ENCODE measurements at places on chromosomes 2 and 18. TPM values are rescaled to one million over a fixed set of nuclear protein-coding genes. Genes with fewer than 3 reads are reported as not detected.
A peak's percentile ranks its signal among the peaks of the same experiment; 100 is the strongest.

- H3K27ac ChIP-seq = peak overlapping the region; percentile 19
- H3K4me1 ChIP-seq = no peaks in the 10 kb centered on the region
- no peaks in the 10 kb centered on the region for H3K36me3 ChIP-seq
Measured at GRCh38 chr2:237866101-237866621, 6.7 kb downstream of the RAMP1 start.

FOXD4L1 gene
- 0.34 TPM for polyA plus RNA-seq

DNA sequence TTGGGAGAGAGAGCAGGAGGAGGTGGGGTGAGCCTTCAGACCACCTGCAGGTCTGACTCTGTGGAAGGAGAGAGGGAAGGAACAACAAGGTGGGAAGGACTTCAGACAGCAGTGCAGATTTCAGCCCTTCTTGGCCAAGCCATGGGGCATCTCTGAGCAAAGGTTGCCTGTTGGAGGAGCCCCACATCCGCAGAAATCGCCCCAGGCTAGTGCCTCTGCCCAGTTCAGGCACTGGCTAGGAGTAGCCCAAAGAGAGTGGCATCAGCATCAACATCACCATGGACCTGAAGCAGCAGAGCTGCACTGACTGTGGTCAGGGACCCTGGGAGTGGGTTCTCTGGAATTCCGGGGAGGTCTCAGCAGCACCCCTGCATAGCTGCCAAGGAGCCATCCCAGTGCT lies 10.2 kb downstream of the GPR55 start:
- peaks cover 3% of the 10 kb centered on the region for H3K27me3 ChIP-seq
- no peaks in the 10 kb centered on the region for H3K36me3 ChIP-seq
- H3K27ac ChIP-seq = no peak overlapping the region
- H3K4me1 ChIP-seq = no peaks in the 10 kb centered on the region
- DNase-seq = no peak
- H3K4me3 ChIP-seq = no peak overlapping the region

ERMN gene
- 0.23 TPM for polyA plus RNA-seq

- H3K4me3 ChIP-seq = no peak overlapping the region
- H3K27me3 ChIP-seq = no peaks in the 10 kb centered on the region
- H3K27ac ChIP-seq = no peak overlapping the region
- H3K4me1 ChIP-seq = no peaks in the 10 kb centered on the region
- DNase-seq = no peak
Measured at GRCh38 chr2:152319822-152320570, 15.0 kb upstream of the FMNL2 start.

DNA sequence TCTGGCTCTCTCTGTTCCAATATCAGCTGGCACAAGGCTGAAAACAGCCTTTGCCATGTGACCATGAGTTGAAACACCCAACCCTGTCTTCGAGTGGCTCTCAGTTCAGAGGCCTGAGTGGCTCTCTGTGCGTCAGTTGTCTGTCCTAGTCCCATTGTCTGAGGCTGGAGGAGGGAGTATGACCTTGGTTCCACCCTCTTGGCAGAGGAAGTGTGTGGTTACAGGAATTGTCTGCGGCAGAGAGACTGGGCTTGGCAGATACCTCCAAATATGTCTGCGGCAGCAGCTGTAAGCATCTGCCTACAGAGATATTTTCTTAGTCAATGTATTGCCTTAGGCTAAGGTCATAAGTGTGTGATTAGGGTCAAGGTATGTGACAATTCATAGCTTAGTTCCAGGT lies 32.6 kb downstream of the CNGA3 start:
- H3K4me3 ChIP-seq = no peak overlapping the region
- H3K27me3 ChIP-seq = peaks cover 9% of the 10 kb centered on the region
- peaks cover 9% of the 10 kb centered on the region for H3K4me1 ChIP-seq
- peak; percentile 62 for DNase-seq
- H3K36me3 ChIP-seq = no peaks in the 10 kb centered on the region
- H3K27ac ChIP-seq = peak overlapping the region; percentile 6

- H3K4me3 ChIP-seq = no peak overlapping the region
- no peaks in the 10 kb centered on the region for H3K4me1 ChIP-seq
- H3K27me3 ChIP-seq = no peaks in the 10 kb centered on the region
- no peaks in the 10 kb centered on the region for H3K36me3 ChIP-seq
- DNase-seq = no peak
- H3K27ac ChIP-seq = no peak overlapping the region
Measured at GRCh38 chr2:177930916-177931315, 141.7 kb downstream of the PDE11A start.

DNA sequence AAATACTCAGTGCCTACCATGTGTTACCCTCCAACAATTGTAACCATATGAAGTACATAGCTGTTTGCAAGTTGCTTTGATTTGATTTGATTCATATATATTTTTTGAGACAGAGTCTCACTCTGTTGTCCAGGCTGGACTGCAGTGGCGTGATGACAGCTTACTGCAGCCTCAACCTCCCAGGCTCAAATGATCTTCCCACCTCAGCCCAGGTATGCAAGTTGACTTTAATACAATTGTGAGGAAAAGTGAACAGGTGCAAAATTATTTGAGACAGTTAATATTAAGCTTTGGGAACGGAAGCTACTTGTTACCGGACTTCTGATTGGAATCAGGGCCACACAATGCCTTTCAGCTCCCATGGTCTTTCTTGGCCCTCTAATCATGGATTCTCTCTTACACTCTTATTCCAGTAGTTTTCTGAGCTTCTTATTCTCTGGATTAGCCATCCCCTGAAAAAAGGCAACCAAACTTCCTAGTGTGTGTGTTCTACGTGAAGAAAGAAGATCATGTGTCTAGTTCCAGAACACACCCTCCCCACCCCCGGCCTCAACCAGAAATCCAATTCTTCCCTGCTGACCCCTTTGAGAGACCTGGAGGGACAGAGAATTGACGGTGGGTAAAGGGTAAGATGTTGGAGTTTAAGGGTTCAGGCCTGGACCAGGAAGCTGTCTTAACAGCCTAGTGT lies 1.1 kb upstream of the RPL37A start:
- H3K4me3 ChIP-seq = peak overlapping the region; percentile 92
- peaks cover 29% of the 10 kb centered on the region for H3K36me3 ChIP-seq
- DNase-seq = no peak
- H3K4me1 ChIP-seq = peaks cover 52% of the 10 kb centered on the region
- no peaks in the 10 kb centered on the region for H3K27me3 ChIP-seq

KATNAL2 gene
- polyA plus RNA-seq = 6.3 TPM

GRCh38 chr18:11154368-11154989 lies 5.1 kb upstream of the PIEZO2 start:
- no peak overlapping the region for H3K27ac ChIP-seq
- no peaks in the 10 kb centered on the region for H3K36me3 ChIP-seq
- H3K4me3 ChIP-seq = no peak overlapping the region
- H3K27me3 ChIP-seq = peaks cover 7% of the 10 kb centered on the region
- H3K4me1 ChIP-seq = peaks cover 8% of the 10 kb centered on the region

SCN3A gene
- 1.6 TPM for polyA plus RNA-seq

SP140 gene
- polyA plus RNA-seq = 1.3 TPM

SERPINB3 gene
- polyA plus RNA-seq = not detected

All from left lung (tissue), 14 donors.